Fibroblast of skin of right quadriceps (primary cell): ENCODE measurements at places on chromosomes 12 and 14.

DNA sequence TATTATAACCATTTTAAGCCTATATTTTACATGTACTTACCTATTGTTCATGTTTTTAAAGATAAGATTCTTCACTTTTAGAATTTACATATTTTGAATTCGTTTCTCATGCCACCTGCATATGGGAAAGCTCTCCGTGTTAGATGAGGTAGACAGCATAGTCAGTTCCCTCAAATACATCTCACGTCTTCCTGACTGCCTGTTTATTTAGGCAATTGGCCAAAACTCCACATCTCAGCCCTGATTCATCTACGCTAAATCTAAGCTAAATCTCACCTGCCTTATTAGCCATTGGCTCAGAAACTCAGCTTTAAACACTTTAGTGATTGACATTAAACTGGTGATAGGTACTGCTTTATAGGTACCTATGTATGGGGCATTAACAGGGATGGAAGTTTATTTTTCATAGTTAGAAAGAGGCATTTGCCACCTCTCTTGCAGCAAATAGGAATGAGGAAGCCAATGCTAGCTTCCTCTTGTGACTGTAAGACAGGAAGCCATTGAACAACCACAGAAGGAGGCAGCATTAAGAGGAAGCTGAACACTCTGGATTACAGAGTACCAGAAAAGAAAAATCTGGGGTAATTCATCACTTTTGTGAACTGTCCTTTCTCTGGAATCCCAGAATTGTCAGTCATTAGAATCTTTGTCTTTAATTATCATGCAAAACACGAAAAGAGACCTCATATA is 111.9 kb downstream of the LRFN5 start:
- DNase-seq = no peak

GRCh38 chr12:98419081-98419794 is 96.2 kb upstream of the TMPO start:
- DNase-seq = no peak

- no peak for DNase-seq
These were observed 30.3 kb upstream of the CLIP1 start for GRCh38 chr12:122452701-122453285.

GRCh38 chr12:13087766-13088165 is 15.7 kb downstream of the GSG1 start:
- no peak for DNase-seq

GRCh38 chr12:5730962-5731361 is 214.1 kb downstream of the ANO2 start:
- peak; percentile 31 for DNase-seq

GRCh38 chr14:68501614-68502052 is 291.2 kb downstream of the ZFP36L1 start:
- no peak for DNase-seq

DNA sequence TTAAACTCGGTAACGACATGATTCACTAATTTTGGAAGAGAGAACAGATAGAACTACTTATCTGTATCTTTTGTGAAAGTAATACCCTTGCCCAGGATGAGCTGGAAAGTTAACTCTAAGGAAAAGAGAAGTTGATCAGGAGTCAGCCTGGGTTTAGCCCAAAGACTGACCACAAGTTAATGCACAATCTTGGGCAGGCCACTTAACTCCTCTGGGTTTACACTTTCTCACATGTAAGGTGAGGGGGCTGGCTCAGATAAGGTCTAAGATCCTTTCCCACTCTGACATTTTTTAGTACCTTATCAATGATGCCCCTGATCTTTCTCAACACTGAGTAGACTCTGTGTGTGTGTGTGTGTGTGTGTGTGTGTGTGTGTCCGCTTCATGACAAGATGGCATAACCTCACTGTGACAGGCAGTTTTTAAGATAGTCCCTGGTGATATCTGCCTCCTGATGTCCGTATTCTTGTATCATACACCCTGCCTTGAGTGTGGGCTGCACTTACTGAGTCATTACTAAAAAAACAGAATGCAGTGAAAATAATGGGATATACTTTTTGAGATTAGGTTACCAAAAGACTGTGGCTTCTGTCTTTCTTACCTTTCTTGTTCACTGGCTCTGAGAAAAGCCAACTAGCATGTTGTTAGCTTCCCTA is 56.2 kb upstream of the CCDC198 start:
- no peak for DNase-seq

- no peak for DNase-seq
These were observed 113.9 kb upstream of the FGD4 start for GRCh38 chr12:32285489-32285888.

DNA sequence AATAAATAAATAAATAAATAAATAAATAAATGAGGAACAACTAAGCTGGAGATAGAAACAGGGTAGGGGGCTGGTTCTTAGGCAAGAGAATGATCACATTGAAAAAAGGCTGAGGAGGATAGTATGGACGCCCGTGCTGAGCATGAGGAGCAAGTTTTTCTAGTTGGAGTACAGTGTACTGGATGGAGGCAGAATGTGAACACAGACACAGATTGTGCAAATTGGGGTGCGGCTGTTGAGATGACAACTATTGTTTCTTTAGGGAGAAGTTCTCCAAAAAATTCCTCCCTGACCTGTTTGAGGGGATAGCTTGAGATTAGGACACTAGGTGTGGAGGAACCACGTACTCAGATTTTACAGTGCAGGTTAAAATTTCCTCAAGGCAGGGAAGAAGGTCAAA is 979 bp upstream of the BIN2 start:
- no peak for DNase-seq
